Activated CD4-positive, alpha-beta memory T cell treated with anti-CD3 and anti-CD28 coated beads for 36 hours (primary cell): ENCODE measurements at places on chromosomes 13 and 19. TPM values are rescaled to one million over a fixed set of nuclear protein-coding genes. Genes with fewer than 3 reads are reported as not detected.

- DNase-seq: no peak
Observed at GRCh38 chr13:33776239-33776881, 41.6 kb upstream of the RFC3 start.

MEDAG gene
- not detected for total RNA-seq

DNA sequence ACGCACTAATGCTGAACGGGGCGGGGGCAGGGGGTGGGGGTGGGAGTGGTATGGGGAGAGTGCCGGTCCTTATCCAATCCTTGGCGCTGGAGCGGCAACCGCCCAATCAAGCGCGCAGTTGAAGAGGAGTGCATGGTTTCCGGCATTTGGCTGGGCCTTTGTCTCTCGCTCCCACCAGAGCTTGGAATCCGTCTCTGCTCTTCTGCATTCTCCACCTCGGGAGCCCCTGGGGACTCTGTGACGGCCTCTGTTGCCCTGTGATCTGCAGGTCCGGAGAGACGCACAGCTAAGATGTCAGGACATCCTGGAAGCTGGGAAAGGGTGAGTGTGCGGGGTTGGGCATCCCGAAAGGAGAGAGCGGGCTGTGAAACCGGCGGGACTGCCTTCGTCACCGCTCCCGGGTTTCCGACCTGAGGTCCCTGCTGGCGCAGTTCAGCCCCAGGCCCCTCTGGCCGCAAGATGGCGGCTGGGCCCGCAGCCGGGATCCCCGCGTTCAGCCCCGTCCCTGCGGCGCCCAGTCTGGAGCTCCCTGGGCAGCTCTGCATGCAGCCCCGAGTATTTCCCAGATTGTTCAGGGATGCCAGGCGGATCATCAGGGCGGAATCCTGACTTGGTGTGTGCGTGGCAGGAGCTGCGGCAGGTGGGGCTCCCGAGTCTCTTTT, 53.6 kb upstream of the ZNF254 start:
- peak; percentile 91 for DNase-seq

DNA sequence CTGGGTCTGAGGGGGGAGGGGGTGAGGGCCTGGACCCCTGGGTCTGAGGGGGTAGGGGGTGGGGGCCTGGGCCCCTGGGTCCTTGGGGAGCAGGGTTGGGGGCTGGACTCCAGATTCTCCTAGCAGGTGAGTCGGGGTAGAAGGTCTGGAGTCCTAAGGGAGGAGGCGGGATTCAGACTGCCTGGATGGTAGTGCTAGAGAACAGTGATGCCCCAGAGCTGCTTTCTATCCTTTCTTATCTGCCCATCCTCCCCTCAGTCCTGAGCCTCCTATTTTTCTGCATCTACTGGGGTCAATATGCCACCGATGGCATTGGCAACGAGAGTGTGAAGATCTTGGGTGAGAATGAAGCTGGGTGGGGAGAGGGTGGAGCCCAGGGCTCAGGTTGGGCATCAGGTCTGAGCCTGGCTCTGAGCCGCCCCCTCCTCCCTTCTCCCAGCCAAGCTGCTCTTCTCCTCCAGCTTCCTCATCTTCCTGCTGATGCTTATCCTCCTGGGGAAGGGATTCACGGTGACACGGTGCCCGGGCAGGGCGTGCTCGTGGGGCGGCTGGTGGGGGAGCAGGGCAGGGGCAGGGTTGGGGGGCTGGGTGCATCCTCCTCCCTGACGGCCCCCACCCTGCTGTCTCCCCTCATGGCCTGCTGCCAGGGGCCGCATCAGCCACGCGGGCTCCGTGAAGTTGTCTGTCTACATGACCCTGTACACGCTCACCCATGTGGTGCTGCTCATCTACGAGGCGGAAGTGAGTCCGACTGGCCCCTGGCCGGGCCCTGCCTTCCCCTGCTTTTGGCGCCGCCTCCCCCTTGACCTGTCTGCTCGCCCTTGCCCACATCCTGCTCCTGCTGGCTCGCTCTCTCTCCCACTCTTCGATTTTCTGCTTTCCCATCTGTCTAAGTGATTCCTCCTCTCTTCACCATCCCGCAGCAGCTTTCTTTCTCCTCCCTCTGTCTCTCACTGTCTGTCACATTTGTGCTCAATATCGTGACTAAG, 3.4 kb downstream of the TMEM145 start:
- DNase-seq: no peak

GRCh38 chr13:81676008-81676407, 1335.1 kb upstream of the SPRY2 start:
- no peak for DNase-seq

GRCh38 chr13:80341101-80341755, at the start of gene SPRY2:
TSS of gene SPRY2 (minus strand) at chr13:80341126. CDS start at chr13:80337705, 3,421 bp downstream.
- peak; percentile 59 for DNase-seq

PAK4 gene
- total RNA-seq: 17.8 TPM

GRCh38 chr19:13526552-13526951, 20.3 kb upstream of the CACNA1A start:
- DNase-seq: peak; percentile 41
